ENCODE measurements at places on chromosomes 11 and 22. TPM values are rescaled to one million over a fixed set of nuclear protein-coding genes. Genes with fewer than 3 reads are reported as not detected.

The CALCB gene
- total RNA-seq: not detected

The MRGPRF gene
- total RNA-seq: not detected

The TMPRSS13 gene
- 2.2 TPM for total RNA-seq

- no peak overlapping the region for H3K27ac ChIP-seq
- no peak for DNase-seq
- H3K27me3 ChIP-seq: peaks cover 11% of the 10 kb centered on the region
- no peaks in the 10 kb centered on the region for H3K36me3 ChIP-seq
- H3K4me1 ChIP-seq: no peaks in the 10 kb centered on the region
Observed at GRCh38 chr22:22948651-22949571, 61.3 kb downstream of the IGLL5 start.

- DNase-seq: no peak
- H3K4me3 ChIP-seq: no peak overlapping the region
- H3K4me1 ChIP-seq: peaks cover 40% of the 10 kb centered on the region
- no peaks in the 10 kb centered on the region for H3K36me3 ChIP-seq
- H3K27me3 ChIP-seq: no peaks in the 10 kb centered on the region
Observed at GRCh38 chr11:14320020-14320419, 39.0 kb downstream of the RRAS2 start.

- H3K36me3 ChIP-seq: peaks cover 9% of the 10 kb centered on the region
- H3K4me3 ChIP-seq: no peak overlapping the region
- peaks cover 6% of the 10 kb centered on the region for H3K4me1 ChIP-seq
- no peak for DNase-seq
Observed at GRCh38 chr11:126418887-126419286, 63.4 kb downstream of the ST3GAL4 start.

GRCh38 chr11:70656252-70656651 lies 257.9 kb downstream of the CTTN start:
- H3K36me3 ChIP-seq: no peaks in the 10 kb centered on the region
- H3K27ac ChIP-seq: no peak overlapping the region
- DNase-seq: no peak
- no peak overlapping the region for H3K4me3 ChIP-seq

Data from PC-3 (cell line).